ENCODE measurements at places on chromosomes 3 and 15.
A peak's percentile ranks its signal among the peaks of the same experiment; 100 is the strongest.

GRCh38 chr15:60062826-60063225, 58.7 kb downstream of the FOXB1 start:
- peak; percentile 84 for DNase-seq

DNA sequence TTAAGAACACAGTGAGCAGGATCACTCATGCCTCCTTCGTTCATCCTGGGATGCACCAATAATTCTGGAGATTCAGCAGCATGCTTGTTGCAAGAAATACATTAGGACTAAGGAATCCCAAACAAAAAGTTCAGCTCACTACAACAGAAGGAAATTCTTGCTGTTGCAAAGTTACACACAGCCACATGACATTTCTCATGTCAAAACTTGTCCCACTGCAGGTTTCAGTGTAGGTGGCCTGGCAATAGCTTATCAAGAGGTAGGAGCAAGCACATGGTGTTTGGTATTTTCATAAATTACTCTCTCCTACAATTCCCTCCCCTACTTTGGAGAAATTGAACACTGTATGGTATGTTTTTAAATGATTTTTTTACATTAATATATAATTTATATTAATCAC, 399.6 kb upstream of the EPHA3 start:
- DNase-seq, result no peak

- no peak for DNase-seq
Observed at GRCh38 chr15:60124460-60125070, 120.5 kb downstream of the FOXB1 start.

DNA sequence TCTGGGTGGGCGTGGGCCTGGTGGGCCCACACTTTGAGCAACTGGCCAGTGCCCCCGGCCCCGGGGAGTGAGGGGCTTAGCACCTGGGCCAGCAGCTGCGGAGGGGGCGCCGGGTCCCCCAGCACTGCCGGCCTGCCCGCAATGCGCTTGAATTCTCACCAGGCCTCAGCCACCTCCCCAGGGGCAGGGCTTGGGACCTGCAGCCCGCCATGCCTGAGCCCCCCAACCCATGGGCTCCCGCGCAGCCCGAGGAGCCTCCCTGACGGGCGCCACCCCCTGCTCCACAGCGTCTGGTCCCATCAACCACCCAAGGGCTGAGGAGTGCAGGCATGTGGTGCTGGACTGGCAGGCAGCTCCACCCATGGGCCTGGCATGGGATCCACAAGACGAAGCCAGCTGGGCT, 484.3 kb downstream of the UNC13C start:
- DNase-seq, result no peak

DNA sequence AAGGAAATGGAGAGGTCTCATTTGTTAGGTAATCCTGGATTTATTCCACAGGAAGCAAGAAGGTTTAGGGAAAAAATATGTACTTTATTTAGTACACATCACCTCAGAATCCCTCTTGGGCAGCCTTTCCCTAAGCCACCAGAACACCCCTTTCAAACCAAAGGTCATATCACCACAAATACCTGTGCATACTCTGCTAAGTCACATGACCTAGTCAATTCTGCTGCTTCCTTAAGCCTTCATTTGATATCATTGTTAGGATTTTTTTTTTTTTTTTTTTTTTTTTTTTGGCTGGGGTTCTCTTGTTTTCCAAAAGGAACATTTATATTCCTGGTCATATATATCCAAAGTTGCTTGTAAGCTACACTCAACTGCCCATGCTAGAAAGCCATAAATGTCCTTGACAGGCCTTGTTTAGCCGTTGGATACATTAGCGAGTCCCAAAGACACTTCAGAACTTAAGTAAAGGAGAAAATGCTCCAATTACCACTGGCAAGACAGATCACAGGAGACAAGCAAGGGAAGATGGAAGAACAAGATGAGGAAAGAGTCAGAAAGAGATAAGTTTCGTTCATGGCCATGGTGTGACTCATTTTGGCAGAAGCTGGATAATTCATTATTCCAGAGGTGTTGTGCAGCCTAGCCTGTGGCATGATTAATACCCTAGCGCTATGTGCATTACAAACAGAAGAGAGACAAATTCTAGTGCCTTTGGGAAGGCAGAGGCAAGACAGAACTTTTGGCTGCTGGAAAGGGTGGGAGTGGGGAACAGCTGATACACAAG, 155.6 kb upstream of the SLC2A2 start:
- peak; percentile 68 for DNase-seq

DNA sequence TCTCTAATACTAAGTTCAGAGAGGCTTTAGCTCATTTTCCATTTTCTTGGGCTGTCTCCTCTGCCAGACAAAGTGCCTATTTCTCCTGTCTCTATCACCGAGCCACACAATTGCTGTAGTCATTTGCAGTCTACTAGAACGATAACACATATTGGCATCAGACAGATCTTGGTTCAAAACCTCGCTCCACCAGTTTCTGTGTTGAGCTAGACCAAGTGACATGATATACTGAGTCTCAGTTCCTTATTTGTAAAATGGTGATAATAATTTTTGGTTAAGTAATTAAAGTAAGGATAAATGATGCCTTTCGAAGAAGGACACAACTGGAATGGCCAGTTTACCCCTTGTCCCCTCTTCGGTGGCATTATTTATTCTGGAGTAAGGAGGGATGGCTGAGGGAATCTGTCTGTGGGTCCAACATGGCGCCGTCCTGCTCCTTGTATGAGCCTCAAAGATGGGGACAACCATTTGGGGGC, 398 bp upstream of the RAB7A start:
- DNase-seq, result no peak

DNA sequence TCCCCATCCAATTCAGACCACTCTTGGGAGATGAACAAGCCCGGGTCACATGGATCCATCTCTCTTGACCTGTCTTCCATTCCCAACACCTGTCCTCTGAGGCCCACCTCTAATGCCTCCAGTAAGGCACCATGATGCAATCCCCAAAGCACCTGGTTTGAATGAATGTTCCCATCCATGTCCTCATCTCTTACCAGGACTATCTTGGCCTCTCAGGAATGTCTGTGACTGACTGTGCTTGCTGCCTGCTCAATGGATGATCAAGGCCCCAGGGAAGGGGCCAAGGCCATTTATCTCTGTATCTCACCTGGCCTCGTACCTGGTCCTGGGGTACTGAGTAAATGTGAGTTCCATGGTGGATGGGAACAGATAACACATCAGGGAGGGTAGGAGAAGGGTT, 49.7 kb downstream of the SLCO2A1 start:
- DNase-seq, result no peak

- no peak for DNase-seq
Observed at GRCh38 chr3:109136523-109136922, at the start of gene C3orf85. C3orf85 (plus strand) TSS chr3:109136719; CDS start chr3:109136848, 129 bp downstream.

- no peak for DNase-seq
Observed at GRCh38 chr3:48289659-48290058, 43.8 kb downstream of the SPINK8 start.

- DNase-seq, result peak; percentile 69
Observed at GRCh38 chr15:66834881-66835878, 133.1 kb downstream of the SMAD6 start.

DNA sequence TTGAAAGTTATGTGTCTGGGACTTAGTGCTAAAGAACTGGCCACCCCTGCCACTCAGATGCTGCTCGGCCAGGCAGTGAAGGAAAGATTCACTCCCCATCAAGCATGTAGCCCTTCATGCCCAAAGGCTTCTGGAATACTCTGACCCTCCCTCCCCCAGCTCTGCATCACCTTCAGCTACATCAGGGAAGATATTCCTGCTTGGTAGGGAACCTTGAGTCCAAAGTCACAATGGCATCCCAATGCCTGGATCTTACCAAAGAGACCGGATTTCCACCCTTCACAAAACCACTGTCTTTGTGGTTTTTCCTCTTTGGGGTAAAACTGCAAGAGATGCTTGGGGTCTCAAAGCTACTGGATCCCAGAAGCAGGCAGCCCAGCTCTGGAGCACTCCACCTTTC, 18.2 kb upstream of the BCL2A1 start:
- DNase-seq, result no peak

DNA sequence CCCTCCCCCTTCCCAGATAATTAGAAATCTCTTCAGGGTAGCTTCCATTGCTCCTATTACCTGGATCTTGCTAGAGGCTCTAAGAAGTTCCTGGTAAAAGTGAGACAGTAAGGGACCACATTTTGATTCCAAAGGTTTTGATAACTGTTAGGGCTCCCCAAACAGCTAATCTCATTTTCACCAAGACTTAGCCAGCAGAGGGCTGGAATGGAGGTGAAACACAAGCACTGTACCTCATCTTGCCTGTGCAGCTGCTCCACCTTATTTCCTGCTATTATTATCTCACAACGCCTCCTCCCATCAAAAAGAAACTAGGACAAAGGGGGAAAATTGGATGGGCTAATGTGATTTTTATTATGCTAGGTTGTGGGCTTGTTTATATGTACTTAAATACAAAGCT, 7.3 kb downstream of the SETD5 start:
- no peak for DNase-seq

DNA sequence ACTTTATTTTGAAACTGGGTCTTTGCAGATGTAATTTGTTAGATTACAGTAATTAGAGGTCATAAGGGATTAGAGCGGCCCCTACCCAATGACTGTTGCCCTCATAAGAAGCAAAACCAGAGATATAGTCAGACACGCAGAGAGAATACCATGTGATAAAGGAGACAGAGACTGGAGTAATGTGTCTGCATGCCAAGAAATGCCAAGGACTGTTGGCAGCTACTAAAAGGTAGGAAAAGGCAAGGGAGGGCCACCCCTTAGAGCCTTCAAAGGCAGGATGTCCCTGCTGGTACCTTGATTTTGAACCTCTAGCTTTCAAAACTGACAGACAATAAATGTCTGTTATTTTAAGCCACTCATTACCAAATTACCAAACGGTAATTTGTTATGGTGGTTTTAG, 548.2 kb downstream of the FHIT start:
- DNase-seq, result no peak

DNA sequence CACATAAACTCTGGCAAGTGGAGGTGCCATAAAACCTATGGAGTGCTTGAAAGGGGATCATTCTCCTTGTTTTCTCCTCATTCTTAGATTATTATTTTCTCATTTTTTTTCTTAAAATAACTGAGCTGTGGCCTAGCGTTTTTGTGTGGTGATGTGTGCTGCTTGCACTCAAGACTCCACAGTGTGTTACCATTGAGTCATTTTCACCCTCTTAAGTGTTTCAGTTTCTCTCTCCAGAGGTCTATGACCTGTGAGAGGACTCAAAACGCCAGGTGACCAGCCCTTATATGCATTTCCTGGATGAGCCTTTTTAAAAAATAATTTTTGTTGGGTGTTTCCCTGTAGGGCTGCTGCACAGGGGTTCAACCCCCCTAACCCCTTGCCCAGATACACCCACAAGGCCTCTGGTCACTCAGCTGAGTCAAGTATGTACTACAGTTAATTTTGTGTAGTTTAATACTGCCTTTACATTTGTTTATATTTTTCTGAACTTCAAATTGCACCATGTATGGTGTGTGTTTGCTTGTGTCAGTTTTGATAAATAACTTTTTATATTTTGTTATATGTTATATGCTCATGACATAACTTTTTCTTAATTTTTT, 15.4 kb upstream of the BTLA start:
- DNase-seq, result peak; percentile 4

DNA sequence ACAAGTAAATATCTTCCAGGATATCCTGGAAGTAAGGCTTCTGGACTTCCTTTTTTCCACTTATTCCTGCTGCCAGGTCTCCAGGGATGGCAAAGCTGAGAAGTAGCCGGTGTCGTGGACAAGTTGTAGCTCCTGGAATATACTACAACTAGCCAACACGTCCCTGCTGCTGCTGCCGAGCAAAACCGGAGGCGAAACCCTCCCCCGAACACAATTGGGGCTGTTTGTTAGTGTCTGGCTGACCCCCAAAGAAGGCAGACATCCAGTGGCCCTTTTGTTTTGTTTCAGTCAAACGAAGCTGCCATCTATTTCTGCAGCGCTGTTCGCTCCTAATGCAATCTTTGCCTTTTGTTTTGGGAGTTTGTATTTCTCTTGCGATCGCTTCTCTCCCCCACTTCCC, 45.3 kb upstream of the EIF5A2 start:
- no peak for DNase-seq

Data from fibroblast of mammary gland (primary cell).